ENCODE measurements at places on chromosomes 2 and 18.

DNA sequence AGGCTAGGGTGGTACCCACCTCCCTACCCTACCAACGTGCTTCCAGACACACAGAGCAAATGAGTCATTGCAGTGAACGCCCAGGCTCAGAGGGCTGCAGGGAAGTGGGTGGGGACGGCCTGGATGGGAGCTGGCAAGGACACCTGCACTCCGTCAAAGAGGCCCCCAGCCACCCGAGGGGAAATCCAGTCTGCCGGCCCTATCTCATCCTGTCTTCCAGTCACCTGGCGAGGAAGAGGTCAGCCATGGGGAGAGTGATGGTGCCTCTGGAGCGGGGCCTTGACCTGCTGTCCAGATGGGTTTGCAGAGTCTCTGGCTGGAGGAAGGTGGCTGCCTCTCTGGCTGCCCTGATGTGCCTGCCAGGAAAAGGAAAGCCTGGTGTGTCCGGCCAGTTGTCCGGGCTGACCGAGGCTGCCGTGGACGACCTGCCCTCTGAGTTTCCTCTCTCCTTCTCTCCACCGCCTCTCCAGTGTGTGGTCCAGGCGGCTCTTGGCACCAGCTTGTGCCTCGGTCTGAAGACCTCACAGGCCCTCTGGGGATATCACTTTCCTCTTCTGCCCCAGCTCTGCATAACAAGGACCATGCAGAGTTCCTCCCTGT, 209.7 kb upstream of the COPS8 start:
- DNase-seq = no peak

GRCh38 chr2:184554736-184555135, 43.6 kb upstream of the ZNF804A start:
- DNase-seq = no peak

GRCh38 chr2:37287966-37288365, 36.7 kb downstream of the PRKD3 start:
- DNase-seq = no peak

DNA sequence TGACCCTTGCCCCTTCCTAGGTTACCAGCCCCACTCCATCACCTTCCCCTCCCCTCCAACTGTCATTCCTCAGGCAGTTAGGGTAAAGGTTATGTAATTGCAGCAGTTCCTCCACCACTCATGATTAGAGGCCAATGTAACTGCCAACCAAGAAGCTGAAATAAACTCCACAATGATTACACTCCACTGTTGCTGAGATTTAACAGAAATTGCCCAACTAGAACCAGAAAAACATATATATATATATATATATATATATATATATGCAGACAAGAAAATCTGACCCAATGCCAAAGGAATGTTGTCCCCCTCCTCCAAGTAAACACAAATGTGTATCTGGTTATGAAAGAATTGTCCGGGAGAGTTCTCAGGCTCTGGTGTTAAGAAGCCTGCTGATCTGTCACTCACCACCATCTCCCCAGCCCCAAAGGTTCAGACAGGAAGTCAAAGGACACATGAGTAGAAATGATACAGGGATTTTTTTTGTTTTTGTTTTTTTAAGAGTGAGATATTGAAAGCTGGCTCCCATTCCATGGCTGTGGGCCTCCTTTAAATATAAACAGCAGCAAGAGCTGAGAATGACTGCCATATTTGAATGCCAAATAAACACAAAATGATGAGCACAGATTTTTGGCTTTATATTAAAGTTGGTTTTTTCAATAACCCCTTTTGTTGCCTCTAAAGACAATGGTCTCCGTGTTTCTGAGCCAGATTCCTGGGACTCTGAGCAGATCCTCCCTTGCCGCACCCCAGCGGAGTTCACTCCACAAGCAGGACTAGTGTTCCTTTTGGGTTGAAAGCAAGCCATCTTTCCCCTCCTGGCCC, 127.2 kb upstream of the MAPRE2 start:
- DNase-seq = no peak
